ENCODE measurements at places on chromosomes 12 and 14.

- no peak for DNase-seq
Observed at GRCh38 chr12:130713581-130713991, 2.5 kb downstream of the RIMBP2 start.

- DNase-seq = no peak
Observed at GRCh38 chr12:52359621-52360061, 7.6 kb downstream of the KRT85 start.

GRCh38 chr12:67758521-67758920 lies 110.0 kb downstream of the DYRK2 start:
- DNase-seq = no peak

GRCh38 chr12:112342587-112342986 lies 39.6 kb downstream of the HECTD4 start:
- no peak for DNase-seq

- no peak for DNase-seq
Observed at GRCh38 chr14:35368139-35368460, 36.4 kb downstream of the NFKBIA start.

DNA sequence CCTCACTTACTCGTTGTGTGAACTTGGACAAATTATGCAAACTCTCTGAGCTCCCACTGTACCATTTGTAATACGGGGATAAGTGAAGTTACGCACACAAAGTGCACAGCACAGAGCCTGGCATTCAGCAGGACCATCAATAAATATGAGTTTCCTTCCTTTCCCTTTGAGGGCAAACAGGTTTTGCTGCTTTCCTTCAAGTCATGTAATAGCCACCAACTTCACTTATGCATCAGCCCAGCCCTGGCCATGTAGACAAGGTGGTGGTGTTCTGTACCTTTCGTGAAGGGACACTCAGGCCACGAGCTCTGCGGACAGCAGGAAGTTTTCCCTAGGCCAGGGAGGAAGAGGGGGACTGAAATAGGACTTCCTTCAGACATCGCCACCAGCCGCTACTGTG lies 272.7 kb downstream of the CACNA1C start:
- no peak for DNase-seq

DNA sequence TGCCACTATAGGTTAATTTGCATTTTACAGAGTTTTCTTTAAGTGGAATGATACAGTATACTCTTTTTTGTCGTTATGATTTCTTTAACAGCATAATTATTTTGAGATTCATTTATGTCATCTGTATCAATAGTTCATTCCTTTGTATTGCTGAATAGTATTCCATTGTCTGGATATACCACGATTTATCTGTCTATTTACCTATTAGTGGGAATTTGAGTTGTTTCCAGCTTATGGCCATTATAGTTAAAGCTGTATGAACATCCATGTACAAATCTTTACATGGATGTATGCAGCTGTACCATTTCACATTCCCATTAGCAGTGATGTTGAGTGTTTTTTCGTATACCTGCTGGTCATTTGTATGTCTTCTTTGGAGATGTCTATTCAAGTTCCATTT lies 163.9 kb downstream of the ETNK1 start:
- no peak for DNase-seq

GRCh38 chr12:87317302-87317701 lies 711.9 kb downstream of the C12orf50 start:
- DNase-seq = no peak

DNA sequence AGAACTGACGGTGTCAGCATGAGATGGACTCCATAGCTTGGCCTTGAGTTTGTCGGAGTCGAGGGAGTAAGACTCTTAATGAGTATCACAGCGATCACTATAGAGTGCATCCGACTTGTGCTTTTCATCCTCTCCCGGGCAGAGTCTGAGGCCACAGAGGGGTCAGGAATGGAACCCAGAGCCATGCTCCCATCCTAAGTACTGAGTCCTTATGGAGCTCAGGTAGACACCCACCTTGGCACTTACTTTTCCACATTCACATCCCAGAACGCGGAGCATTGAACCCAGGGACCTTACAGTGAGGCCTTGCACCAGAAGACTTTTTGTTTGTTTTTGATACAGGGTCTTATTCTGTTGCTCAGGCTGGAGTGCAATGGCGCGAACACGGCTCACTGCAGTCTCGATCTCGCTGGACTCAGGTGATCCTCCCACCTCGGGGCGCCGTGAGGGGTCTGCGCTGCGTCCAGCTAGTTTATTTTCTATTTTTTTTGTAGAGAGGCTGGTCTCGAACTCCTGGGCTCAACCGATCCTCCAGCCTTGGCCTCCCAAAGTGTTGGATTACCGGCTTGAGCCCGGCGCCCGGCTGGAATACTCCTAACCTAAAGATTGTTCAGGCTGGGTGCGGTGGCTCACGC lies 719 bp upstream of the SRSF9 start:
- no peak for DNase-seq

DNA sequence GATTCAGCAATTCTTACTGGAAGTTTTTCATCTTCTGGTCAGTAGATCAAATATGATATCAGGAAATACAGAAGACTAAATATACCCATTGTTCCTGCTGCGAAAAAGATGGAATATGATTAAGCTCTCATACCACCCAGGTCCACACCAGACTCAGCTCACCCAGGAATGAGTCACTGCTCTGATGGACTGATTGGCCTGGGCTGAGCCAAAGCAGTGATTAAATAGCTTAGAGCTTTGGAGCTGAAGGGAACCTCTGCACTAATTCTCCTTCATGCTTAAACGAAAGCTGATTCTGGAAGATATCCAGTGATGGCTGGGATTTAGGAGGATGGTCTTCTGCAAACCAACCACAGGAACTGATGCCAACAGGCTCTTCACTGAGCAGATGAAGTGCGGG lies 62.0 kb upstream of the SYT1 start:
- DNase-seq = no peak

GRCh38 chr14:101124815-101125214 lies 221.3 kb upstream of the RTL1 start:
- DNase-seq = no peak

GRCh38 chr14:97149775-97150174 lies 352.6 kb downstream of the VRK1 start:
- no peak for DNase-seq

- DNase-seq = no peak
Observed at GRCh38 chr12:119230807-119231206, 52.1 kb downstream of the HSPB8 start.

- no peak for DNase-seq
Observed at GRCh38 chr14:66129224-66129623, 356.9 kb upstream of the CCDC196 start.

GRCh38 chr14:52602131-52602530 lies 49.5 kb downstream of the GPR137C start:
- DNase-seq = no peak

DNA sequence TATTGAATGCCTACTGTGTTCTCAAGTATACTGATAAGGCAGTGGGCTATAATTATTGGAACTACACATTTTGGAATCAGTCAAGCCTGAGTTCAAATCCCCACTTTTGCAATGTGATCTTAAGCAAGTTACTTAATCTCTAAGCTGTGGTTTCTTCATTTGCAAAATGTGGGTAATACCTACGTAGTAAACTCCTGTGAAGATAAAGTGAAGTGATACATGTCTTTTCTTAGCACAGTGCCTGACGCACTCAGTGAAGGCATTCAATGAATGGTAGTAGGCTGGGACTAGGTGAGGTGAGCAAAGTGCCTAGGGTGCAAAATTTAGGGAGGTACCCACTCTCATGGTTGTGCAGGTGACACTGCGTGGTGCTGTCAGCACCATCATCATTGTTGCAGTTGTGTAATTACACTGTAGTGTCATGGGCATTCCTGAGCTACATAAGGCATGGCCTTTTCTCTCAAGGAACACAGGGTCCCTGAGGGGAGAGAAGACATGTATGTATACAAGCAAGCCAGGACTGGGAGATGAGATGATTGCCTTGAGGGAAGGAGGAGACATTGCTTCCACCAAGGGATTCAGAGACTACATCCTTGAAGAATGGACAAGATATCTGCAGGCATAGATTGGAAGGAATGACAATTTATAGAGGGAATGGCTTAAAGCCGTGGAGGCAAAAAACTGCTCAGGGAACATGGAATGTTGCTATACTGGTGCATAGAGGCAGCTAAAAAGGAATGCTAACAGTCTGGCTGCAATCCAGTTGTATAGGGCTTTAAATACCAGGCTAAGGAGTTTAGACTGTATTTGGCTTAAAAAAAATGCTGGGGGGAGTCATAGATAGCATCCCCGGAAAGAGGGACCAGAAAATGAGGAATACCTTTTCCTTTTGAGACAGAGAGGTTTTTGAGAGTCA lies 129.2 kb upstream of the ARHGAP5 start:
- no peak for DNase-seq

GRCh38 chr14:99664937-99665273 lies 19.2 kb upstream of the CYP46A1 start:
- DNase-seq = no peak

DNA sequence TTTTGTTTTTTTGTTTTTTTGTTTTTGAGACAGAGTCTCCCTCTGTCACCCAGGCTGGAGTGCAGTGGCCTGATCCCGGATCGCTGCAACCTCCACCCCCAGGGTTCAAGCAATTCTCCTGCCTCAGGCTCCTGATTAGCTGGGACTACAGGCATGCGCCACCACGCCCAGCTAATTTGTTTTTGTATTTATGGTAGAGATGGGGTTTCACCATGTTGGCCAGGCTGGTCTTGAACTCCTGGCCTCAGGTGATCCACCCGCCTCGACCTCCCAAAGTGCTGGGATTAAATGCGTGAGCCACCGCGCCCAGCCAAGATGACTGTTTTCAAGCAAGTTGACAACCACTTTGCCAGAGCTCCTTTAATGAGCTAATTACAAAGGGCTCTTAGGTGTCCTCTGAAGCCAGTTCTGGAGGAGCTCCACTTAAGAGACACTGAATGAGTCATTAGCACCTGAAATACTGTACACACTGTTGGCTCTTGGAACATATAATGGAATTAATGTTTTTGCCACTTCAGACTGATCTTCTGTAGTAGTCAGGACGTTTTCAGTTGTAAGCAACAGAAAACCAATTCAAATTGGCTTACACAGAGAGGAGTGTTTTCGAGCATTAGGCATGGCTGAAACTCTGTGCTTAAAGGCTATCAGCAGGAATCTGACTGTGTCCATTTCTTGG lies 55.4 kb upstream of the MED13L start:
- no peak for DNase-seq

GRCh38 chr14:33764876-33765650 lies 185.8 kb downstream of the EGLN3 start:
- DNase-seq = no peak

- DNase-seq = no peak
Observed at GRCh38 chr12:48021485-48022179, 17.4 kb upstream of the COL2A1 start.

DNA sequence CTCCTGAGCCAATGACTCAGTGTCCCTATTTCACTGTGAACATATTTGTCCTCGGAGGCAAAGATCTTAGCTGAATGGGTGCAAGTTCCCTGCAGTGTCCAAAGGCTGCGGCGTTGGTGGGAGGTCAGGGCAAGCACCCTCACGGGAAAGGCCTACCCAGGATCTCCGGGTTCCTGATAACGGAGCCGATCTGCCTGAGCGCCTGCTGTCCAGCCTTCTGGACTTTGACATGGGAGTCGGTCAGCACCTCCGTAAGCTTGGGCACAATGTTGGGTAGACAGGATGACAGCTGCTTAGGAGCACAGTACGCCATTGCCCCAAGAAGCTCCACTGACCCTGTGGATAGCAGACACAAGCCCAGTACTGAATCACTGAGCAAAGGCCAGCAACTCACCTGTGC lies 31.5 kb upstream of the RAB35 start:
- no peak for DNase-seq

GRCh38 chr14:92780444-92781232 lies 13.5 kb upstream of the GOLGA5 start:
- DNase-seq = no peak

DNA sequence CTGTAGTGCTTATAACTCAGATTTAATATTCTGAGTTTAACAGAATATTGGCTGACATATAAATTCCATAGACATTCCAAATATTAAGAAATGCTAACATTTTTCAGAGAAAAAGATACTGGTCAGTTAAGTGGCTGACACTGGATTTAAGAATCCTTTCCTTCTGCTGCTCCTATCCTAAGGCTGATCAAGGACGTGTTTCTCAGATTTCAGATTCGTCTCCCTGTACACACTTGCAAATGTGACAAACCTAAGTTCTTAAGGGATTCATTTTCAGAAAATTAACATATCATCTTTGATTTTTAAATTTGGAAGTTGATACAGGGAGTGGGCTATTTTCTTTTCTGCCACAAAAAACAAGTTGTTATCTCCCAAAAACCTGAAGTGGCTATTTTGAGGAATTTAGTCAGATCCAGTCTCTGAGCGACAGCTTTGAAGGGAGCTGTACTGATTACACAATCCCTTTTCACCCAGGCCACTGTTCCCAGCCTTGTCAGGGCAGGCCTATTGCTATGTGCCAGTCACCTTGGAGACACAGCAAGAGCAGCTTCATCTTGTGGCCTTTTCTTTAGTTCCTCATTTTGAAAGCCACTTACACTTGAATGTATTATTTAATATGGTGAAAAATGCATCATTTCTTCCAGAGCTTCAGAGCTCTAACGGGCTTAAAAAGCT lies 370.6 kb downstream of the KCNH5 start:
- DNase-seq = no peak

- DNase-seq = no peak
Observed at GRCh38 chr12:63893170-63893569, 48.7 kb downstream of the SRGAP1 start.

DNA sequence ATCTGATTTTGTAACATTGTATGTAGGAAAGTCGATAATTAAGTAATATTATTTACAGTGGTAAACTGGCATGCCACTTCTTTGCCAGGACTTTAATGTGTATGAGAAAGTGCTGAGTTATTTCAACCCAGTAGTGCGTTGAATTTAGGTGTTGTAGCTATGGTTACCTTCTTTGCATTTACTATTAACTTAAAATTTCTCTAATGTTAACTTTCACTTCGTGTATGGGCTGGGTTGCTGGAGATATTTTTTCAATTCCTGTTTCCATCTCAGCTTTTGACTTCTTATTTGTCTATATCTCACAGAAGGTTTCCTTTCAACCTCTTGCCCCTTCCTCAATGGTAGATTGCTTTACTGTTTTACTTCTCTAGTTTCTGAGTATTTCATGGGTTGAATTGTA lies 1345.6 kb downstream of the FSCB start:
- no peak for DNase-seq

GRCh38 chr12:100845095-100845494 lies 50.5 kb downstream of the ANO4 start:
- no peak for DNase-seq

- no peak for DNase-seq
Observed at GRCh38 chr14:52049721-52050588, 18.9 kb downstream of the NID2 start.

GRCh38 chr14:56150645-56151345 lies 32.6 kb downstream of the PELI2 start:
- no peak for DNase-seq
